Heart left ventricle (tissue), 16 donors: ENCODE measurements at places on chromosomes 1 and 21. TPM values are rescaled to one million over a fixed set of nuclear protein-coding genes. Genes with fewer than 3 reads are reported as not detected.

DNA sequence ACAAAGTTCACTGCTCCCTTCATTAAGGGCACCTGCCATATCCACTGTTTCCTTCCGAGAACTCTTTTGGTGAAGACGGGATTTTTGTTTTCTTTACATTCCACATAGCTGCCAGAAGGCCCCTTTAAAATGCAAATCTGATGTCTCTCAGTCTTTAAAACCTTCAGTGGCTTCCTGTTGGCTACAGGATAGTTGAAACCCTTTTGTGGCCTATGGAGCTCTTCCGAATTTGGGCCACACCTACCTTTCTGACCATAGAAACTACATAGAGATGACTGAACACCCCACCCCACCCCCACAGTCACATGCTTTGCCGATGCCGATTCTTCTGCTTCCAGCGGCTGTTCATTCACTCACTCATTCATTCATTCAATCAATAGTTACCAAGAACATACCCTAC is 502.6 kb downstream of the KIF26B start:
- H3K27me3 ChIP-seq = no peaks in the 10 kb centered on the region
- H3K27ac ChIP-seq = no peak overlapping the region

GRCh38 chr1:31700468-31701090 is 3.2 kb downstream of the COL16A1 start:
- no peak overlapping the region for H3K4me3 ChIP-seq
- H3K27me3 ChIP-seq = no peaks in the 10 kb centered on the region
- peaks cover 45% of the 10 kb centered on the region for H3K4me1 ChIP-seq
- DNase-seq = no peak
- peak overlapping the region; percentile 75 for H3K27ac ChIP-seq

GRCh38 chr1:58418283-58419228 is 128.0 kb downstream of the OMA1 start:
- H3K4me3 ChIP-seq = no peak overlapping the region
- H3K27ac ChIP-seq = no peak overlapping the region
- H3K27me3 ChIP-seq = no peaks in the 10 kb centered on the region
- H3K36me3 ChIP-seq = no peaks in the 10 kb centered on the region
- no peaks in the 10 kb centered on the region for H3K4me1 ChIP-seq
- no peak for DNase-seq

DNA sequence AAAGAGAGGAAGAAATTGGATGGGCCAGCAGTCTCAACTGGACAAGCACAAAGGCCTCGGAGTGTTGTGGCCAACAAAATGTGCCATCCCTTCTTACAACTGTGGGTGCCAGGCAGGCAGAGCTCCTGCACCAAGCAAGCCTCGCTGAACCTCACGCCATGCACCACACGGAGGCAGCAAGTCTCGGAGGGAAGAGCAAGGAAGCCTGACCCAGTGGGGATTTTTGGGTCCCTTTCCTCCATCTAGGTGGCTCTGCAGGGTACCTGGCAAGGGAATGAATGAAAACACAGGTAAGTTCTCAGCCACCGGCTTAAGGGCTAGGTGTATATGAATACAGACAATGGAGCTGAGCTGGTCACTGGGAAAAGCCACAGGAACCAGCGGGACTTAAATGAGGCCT is 40.8 kb downstream of the HSD3B1 start:
- no peaks in the 10 kb centered on the region for H3K36me3 ChIP-seq
- no peak for DNase-seq
- H3K27ac ChIP-seq = no peak overlapping the region
- no peaks in the 10 kb centered on the region for H3K4me1 ChIP-seq
- H3K27me3 ChIP-seq = no peaks in the 10 kb centered on the region

DNA sequence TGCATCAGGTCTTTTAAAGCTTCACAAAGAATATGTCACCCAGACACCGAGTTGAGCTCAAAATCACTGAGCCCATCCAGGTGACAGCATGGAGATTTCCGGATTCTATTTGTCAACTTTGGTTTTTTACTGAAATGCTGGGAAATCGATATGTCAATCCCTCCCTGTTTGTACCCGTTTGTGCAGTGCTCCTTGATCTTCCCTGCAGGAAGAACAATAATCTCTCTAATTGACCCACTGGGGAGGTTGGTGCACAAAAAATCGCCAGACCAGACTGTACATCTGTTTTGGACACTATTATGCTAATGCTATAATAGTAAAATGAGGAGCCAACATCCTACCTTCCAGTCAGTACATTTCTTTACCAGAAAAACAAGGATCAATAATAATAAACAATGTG is 1.8 kb downstream of the BARHL2 start:
- H3K36me3 ChIP-seq = no peaks in the 10 kb centered on the region
- no peak overlapping the region for H3K27ac ChIP-seq
- H3K27me3 ChIP-seq = peaks cover 68% of the 10 kb centered on the region
- no peak for DNase-seq

DNA sequence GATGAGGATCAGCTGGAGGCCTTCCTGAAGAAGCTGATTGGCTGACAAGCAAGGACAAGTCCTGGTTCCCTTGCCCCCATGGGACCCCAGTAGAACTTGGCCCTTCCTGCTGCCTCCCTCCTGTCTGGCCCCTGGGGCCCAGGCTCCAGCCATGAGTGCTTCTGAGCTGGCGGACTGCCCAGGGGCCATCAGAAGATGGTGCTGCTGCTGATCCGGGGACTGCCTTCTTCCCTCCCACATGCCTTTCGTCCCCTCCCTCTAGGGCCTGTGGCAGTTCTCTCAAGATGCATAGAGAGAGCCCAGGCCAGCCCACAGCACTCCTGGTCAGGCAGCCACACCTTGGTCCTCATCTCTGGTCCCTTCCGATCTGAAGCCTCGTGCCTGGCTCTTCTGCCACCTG is 57.9 kb upstream of the PRKACB start:
- H3K27me3 ChIP-seq = no peaks in the 10 kb centered on the region
- no peaks in the 10 kb centered on the region for H3K36me3 ChIP-seq
- H3K4me3 ChIP-seq = no peak overlapping the region
- H3K27ac ChIP-seq = no peak overlapping the region
- DNase-seq = peak; percentile 6

KIF17 gene
- total RNA-seq = 3.2 TPM

CPTP gene
- total RNA-seq = 62.1 TPM

DMBX1 gene
- not detected for total RNA-seq
